ENCODE measurements at places on chromosomes 3 and 15.
A peak's percentile ranks its signal among the peaks of the same experiment; 100 is the strongest.

- no peak for DNase-seq
Measured at GRCh38 chr3:37450561-37450960, 276.2 kb upstream of the LRRFIP2 start.

DNA sequence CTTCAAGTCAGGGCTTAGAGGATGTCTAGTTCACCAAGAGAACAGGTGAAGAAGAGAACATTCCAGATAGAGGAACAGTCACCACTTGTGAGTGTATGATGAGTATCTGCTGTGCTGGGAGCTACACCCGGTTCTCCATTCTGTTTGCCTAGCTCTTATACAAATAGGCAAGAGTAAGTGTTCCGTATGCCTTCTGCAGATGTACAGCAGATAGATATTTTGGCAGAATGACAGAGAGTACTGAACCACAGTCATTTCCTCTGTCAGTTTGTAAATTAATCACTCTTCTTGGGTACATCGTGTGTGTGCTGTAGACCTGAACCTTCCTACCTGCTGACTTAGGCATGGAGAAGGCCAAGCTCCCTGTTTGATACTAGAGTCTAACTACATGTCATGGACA lies 108.3 kb upstream of the CTDSPL start:
- no peak for DNase-seq

DNA sequence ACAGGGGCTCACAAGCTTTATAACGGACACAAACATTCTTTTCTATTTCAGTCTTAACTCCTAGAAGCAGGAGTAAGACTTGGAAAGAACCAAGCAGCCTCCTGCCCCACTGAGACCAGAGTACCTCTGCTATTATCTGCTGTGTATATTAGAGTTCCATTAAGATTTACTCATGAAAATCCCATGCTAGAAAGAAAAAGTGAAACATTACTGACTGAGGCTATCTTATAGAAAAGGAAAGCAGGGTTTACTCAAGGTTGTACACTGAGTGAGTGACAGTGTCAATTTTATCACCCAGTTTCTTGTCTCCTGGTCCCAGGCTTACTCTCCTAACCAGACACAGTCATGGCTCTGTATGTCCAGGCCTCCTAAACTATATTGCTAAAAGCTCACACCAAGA lies 97.9 kb upstream of the SOX2 start:
- DNase-seq = no peak

GRCh38 chr15:82995938-82996337 lies 9.9 kb downstream of the RAMAC start:
- no peak for DNase-seq

- no peak for DNase-seq
Measured at GRCh38 chr3:180528843-180529242, 73.1 kb upstream of the TTC14 start.

DNA sequence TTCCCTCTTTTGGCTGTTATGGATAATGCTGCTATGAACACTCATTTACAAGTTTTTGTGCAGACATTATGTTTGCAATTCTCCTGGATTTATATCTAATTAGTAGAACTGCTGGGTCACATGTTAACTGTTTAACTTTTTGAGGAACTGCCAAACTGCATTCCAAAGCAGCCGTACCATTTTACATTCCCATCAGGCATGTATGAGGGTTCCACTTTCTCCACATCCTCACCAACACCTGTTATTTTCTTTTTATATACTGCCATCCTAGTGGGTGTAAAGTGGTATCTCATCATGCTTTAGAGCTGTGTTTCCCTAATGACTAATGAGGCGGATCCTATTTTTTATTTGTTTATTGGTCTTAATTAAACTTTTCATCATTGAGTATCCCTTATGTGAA lies 9.2 kb downstream of the KPNA4 start:
- no peak for DNase-seq

DNA sequence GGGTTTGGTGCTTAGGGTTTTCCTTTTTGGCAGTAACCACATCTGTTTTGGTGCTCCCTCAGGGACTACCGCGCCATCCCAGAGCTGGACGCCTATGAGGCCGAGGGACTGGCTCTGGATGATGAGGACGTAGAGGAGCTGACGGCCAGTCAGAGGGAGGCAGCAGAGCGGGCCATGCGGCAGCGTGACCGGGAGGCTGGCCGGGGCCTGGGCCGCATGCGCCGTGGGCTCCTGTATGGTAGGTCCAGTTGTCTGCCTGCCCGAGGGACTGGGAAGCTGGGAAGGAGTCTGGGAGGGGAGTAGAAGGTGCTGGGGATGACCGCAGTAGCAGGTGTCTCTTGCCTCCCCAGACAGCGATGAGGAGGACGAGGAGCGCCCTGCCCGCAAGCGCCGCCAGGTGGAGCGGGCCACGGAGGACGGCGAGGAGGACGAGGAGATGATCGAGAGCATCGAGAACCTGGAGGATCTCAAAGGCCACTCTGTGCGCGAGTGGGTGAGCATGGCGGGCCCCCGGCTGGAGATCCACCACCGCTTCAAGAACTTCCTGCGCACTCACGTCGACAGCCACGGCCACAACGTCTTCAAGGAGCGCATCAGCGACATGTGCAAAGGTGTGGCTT lies 6.4 kb downstream of the MCM2 start:
- DNase-seq = no peak

- DNase-seq = no peak
Measured at GRCh38 chr3:81998907-81999306, 237.5 kb upstream of the GBE1 start.

DNA sequence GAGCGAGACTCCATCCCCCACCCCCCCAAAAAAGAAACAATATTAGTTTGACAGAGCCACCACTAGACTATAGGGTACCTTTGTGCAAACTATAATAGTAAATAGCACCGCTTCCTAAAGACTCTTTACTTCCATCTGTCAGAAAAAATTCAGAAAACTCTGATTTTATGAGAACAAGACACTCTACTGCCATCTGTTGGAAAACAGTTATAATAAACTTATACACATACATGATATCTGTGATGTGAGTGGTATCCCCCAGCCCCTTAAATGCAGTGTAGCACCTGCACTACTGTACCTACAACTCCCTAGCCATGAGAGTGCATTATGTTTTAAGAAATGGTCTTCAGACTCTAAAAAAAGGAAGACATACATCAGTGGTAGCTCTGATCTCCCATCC lies 47.1 kb upstream of the CTDSPL start:
- peak; percentile 28 for DNase-seq

DNA sequence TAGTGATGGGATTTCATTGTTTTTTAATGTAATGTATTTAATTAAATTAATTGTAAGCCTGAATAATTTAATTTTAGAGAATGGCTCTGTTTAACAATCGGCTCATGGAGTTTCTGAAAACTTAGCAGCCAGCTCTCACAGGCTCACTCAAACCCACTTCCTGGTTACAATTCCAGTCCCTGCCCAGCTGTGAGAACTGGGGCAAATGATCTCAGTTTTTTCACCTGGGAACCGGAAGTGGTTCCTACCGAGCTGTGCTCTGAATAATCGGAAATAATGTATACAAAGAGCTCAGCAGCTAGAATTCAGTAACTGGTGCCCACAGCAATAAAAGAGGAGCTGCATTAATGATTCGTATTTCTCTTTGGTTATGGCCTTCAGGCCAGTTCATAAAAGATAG lies 244.3 kb upstream of the MCTP2 start:
- DNase-seq = no peak

DNA sequence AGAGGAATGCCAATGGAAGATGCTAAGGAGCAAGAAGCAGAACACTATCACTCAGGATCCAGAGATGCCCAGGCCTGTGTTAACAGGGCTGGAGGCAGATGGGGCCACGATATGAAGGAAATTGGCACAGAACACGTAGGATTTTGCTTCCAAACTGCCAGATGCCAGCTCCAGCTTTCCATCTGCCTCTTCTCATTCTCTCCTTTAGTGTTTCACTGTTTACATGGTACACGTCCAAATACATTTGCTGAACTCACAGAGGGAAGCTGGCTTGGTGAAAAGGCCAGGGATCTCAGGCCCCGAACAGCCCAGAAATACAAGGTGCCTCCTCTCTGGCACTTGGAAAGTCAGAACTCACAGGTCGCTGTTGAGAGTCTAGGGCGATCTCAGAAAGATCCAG lies 187.0 kb downstream of the NTRK3 start:
- DNase-seq = no peak

GRCh38 chr15:75573648-75574384 lies 5.3 kb downstream of the PTPN9 start:
- DNase-seq = no peak

Measured in GM13977 (cell line).